ENCODE measurements at places on chromosomes 3 and 15. TPM values are rescaled to one million over a fixed set of nuclear protein-coding genes. Genes with fewer than 3 reads are reported as not detected.

TMIE gene
- not detected for total RNA-seq

ZIC1 gene
- total RNA-seq: 2.0 TPM

DNA sequence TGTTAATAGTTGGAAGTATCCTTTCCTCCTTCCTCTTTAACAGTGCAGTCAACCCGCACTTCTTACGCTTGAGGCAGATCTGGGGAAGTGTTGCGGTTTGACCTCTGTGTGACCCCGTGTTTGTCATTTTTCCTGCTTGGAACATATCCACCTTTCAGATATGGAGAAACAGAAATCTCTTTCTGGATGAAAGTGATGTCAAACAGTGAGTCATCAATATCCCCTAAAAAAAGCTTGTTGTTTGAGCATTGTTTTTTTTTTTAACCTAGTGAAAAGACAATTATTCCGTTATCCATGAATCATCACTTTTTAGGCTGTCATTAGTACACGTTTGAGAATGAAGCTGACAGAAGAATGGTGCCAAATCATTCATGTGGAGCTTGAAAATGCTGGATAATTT is 293.7 kb downstream of the ARPP21 start:
- H3K27ac ChIP-seq: no peak overlapping the region
- no peaks in the 10 kb centered on the region for H3K36me3 ChIP-seq
- no peak overlapping the region for H3K4me3 ChIP-seq
- no peaks in the 10 kb centered on the region for H3K27me3 ChIP-seq

GRCh38 chr15:90190606-90191343 is 10.4 kb upstream of the SEMA4B start:
- H3K36me3 ChIP-seq: no peaks in the 10 kb centered on the region
- no peak overlapping the region for H3K4me3 ChIP-seq
- H3K27me3 ChIP-seq: no peaks in the 10 kb centered on the region
- peak overlapping the region; percentile 62 for H3K27ac ChIP-seq

DNA sequence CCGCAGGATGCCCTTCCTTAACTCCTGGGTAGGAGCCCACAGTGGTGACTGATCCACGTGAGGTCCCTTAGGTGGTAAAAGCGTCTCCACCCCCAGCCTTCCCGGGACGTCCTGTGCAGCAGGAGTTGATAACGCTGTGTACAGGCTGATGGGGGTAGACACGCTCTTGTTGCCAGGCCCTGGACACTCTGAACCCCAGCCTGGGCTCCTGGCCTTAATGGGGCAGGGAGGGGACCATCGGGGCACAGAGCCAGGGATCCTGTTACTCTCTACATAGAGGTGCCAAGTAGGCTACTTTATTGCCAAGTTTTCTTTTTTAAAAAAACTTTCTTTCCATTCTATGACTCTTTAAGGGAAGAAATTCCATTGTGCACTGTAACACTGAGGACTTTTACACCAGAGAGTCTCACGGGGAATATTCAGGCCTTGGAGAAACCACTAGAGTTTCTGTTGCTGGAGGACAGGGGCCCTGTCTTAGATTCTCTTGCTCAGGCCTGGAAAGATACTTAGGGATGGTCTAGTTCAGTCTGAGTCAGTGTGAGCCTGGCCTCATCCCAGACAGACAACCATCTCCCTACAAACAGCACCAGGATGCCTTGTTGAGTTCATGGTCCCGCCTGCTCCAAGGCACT is 104.3 kb upstream of the RNU6-1 start:
- no peak overlapping the region for H3K27ac ChIP-seq
- H3K4me3 ChIP-seq: no peak overlapping the region
- DNase-seq: no peak

DNA sequence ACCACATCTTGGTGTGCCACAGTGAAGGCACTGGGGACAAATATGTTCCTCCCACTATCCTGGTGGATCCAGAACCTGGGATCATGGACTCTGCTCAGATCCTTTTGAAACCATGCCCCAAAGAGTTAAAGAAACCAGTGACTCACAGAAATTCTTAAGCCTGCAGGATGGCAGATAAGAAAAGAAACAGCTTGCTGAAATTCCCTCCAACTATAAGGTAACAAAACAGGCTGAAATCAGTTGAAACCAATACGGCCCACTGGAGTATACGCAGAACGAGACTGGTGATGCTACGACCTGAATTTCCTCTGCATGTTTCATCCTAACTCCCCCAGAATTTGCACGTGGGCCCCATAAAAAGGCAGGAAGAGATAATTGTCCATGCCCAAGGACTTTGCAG is 209.6 kb downstream of the TJP1 start:
- no peaks in the 10 kb centered on the region for H3K36me3 ChIP-seq
- no peaks in the 10 kb centered on the region for H3K4me1 ChIP-seq
- H3K27me3 ChIP-seq: no peaks in the 10 kb centered on the region
- H3K4me3 ChIP-seq: no peak overlapping the region
- DNase-seq: no peak

- no peak for DNase-seq
- no peak overlapping the region for H3K4me3 ChIP-seq
- no peaks in the 10 kb centered on the region for H3K27me3 ChIP-seq
- no peaks in the 10 kb centered on the region for H3K36me3 ChIP-seq
- no peak overlapping the region for H3K27ac ChIP-seq
- peaks cover 4% of the 10 kb centered on the region for H3K4me1 ChIP-seq
Measured at GRCh38 chr15:85473455-85473854, 93.1 kb downstream of the AKAP13 start.
